ENCODE measurements at places on chromosomes 3 and 15.

GRCh38 chr15:46815240-46815639 lies 902.1 kb upstream of the SEMA6D start:
- H3K4me3 ChIP-seq = no peak overlapping the region
- H3K27me3 ChIP-seq = no peaks in the 10 kb centered on the region
- no peaks in the 10 kb centered on the region for H3K36me3 ChIP-seq
- H3K4me1 ChIP-seq = no peaks in the 10 kb centered on the region

DNA sequence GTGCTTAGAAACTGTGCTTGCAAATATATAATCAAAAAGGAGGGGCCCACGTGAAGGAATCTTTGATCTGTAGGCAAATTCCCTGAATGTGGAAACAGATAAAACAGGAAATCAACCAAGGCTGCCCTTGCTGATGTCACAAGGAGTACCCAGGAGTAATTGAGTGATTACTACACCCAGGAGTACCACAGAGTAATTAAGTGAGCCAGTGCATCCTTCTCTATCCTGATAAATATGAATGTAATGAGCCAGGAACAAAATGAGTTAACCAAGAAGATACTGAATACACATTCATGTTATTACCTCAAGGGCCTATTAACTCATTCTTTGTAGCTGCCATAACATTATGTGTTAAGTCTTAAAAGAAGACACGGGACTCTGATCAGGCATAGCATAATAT lies 87.3 kb upstream of the POU1F1 start:
- H3K36me3 ChIP-seq = no peaks in the 10 kb centered on the region
- H3K27ac ChIP-seq = no peak overlapping the region
- H3K4me1 ChIP-seq = no peaks in the 10 kb centered on the region
- no peak overlapping the region for H3K4me3 ChIP-seq
- no peak for DNase-seq
- H3K27me3 ChIP-seq = no peaks in the 10 kb centered on the region

GRCh38 chr3:102599819-102600576 lies 165.2 kb downstream of the ZPLD1 start:
- no peak overlapping the region for H3K27ac ChIP-seq
- no peaks in the 10 kb centered on the region for H3K27me3 ChIP-seq
- H3K4me1 ChIP-seq = no peaks in the 10 kb centered on the region
- no peak for DNase-seq
- H3K36me3 ChIP-seq = no peaks in the 10 kb centered on the region

DNA sequence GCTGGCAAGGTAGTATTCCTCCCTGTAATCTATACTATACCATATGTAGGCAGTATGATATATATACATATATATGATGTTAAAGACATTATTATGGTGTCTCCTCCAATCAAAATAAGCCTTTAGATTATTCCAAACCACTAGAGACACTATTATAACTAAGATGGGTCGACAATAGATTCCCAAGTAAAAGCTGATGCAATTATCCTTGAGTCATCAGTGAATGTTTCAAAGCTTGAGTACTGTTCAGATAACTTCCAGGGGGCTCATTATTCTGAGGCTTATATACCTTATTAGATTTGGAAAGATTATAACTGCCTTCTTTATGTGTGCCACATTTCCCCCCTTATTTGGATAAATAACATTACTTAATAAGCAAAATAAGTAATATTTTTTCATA lies 11.9 kb upstream of the C3orf38 start:
- peaks cover 3% of the 10 kb centered on the region for H3K4me1 ChIP-seq
- H3K27me3 ChIP-seq = no peaks in the 10 kb centered on the region
- H3K4me3 ChIP-seq = no peak overlapping the region
- DNase-seq = peak; percentile 62
- H3K36me3 ChIP-seq = peaks cover 12% of the 10 kb centered on the region
- no peak overlapping the region for H3K27ac ChIP-seq

All from IMR-90 (cell line).